ENCODE measurements at places on chromosomes 7 and 10.

DNA sequence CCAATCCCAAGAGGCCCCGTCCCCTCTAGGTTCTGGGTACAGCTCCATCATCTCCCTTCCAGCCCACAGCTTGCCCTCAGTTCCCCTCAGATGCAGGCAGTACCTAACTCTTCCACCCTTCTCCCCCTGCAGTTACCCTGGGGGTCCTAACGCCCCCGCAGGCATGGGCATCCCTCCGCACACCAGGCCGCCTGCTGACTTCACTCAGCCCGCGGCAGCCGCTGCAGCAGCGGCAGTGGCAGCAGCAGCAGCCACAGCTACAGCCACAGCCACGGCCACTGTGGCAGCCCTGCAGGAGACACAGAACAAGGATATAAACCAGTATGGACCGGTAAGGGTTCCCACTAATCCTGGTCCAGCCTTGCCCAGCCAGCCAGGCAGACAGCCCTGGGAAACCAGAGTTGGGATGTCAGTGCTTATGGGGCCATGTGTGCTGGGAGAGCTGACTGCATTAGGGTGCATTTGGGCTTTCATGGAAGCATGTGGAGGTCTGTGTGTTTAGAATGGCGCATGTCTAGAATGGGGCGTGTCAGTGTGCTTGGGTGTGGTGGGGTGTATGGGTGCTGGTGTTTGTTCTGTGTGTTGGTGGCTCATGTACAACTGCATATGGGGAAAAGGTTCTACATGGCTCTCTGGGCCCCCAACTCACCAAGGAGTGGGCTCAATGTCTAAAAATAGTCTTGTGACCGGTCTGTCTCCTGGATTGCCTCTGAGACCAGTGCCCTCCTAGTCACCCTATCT, 55.1 kb upstream of the PPIF start:
- peak; percentile 71 for ATAC-seq

- no peak for ATAC-seq
These were observed 71.9 kb downstream of the FOXL3 start for GRCh38 chr7:361680-362401.

- ATAC-seq = no peak
These were observed 77.9 kb upstream of the LRRN3 start for GRCh38 chr7:111012799-111013675.

DNA sequence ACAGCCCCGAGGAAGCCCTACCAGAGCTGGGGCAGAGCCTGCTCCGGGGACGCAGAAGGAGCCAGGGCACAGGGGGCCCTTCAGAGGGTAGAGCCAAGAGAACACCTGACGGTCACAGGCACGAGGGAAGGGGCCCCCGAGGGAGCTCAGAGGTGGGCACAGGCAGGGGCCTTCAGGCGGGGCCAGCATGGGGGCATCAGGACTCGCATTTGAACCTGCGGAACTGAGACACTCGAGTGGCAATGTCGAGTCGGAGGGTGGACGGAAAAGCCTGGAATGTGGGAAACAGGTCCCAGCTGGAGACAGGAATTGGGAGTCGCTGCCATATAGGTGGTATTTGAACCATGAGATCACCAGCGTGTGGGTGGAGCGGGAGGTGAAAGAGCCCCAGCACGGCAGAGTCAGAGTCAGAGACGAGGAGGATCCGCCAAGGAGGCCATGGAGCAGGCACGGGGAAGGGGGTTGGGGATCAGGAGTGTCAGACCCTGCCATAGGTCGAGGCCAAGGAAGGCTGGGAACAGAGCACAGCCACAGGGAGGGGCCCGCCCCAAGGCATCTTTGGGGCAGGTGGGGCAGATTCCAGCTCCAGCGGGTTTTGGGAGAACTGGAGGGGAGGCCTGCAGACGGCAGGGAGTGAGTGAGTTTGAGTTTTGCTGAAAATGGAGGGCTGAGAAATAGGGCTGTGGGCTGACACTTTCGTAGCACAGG, 13.8 kb downstream of the STK32C start:
- ATAC-seq = no peak

- no peak for ATAC-seq
These were observed 48.4 kb upstream of the BET1 start for GRCh38 chr7:94052398-94053180.

DNA sequence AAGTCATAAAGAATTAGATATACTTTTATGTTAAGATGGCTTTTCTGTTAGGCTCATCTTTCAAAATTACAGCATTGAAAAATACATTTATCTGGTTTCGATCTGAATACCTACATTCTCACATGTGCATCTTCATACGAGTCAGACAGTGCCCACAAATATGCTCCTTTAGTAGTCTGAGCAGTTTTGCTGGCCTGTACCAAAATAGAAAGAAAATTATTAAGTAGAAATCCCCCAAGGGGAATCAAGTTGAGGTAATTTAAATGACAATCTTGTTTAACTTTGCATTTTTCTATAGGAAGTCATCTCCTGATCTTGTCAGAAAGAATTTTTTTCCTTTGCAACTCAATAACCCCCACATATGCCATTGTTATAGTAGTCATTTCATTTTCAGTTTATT, 287.4 kb upstream of the SEMA3D start:
- ATAC-seq = no peak

- peak; percentile 64 for ATAC-seq
These were observed 620 bp downstream of the EPO start for GRCh38 chr7:100720671-100721504.

DNA sequence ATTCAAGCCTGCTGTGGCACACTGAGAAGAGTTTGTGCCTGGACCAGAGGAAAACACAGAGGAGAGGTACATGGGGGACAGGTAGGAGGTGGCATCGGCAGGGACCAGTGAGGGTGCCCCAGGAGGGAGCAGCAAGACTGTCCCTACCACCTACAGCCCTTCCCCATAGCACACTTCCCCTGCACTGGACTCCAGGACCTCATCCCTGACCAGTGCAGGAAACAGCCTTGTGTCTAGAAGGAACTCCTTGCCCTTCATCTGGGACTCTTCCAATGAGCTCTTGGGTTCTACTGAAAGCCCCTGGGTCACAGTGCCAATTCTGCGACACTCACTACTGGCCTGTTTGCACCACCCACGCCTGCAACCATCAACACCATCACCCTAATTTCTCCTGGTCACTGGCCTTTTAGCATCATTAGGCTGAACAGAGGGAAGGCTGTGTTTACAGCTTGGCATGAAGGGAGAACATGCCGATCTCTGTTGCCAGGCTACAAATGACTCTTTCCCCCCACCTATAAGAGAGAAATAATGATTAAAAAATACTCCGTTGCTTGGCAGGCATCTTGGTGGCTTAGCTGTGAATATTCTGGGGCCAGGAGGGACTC, 371.9 kb upstream of the ZMIZ1 start:
- ATAC-seq = peak; percentile 92

DNA sequence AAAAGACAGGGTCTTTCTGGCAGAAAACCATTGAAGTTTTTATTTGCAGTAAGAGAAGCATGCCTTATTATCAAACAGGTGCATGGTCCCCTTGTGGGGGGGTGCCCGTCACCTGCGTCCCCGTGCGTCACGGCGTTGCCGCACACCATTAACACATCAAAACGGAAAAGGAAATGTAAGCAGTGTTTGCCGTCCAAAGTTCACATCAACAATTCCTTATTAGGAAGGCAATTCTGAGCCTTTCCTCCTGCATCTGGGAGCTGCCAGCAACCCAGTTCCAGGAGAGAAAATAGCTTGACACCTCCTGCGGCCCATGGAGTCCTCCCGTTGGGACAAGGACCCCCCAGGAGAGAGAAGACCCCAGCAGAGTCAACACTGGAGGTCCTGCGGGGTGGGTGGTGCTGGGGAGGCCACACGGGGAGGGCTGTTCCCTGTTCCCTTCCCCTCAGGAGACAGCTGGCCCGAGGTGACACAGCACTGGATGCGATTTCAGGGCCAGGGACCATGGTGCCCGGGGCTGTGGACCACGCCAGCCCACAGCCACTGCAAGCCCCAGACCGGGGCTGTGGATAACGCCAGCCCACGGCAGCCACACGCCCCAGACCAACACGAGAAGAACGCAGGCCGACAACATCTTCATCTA, 39.5 kb downstream of the DIP2C start:
- ATAC-seq = peak; percentile 33

DNA sequence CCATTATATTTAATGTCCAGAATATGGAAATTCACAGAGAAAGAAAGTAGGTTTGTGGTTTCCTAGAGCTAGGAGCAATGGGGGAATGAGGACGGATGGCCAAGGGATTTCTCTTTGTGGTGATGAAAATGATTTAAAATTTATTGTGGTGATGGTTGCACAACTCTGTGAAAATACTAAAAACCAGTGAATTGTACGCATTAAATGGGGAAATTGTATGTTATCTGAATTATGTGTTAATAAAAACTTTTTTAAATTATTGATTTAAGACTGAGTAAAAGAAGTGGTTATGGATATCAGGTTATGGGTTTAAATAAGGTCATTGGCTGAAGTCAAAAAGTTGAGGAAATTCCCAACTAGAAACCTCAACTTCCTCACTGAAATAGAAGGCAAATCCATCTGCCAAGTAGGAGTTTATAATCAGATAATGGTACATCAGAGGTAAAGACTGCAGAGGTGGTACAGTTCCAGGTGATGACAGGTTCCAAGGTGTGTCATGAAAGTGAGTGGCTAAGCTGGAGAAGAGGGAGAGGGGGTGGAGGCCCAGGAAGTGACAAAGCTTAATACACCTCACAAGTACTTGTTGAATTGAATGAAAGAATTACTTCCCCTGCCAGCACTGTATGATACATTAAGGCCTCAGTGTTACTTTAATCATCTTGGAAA, 68.9 kb upstream of the CCDC71L start:
- no peak for ATAC-seq

- ATAC-seq = no peak
These were observed 6.7 kb upstream of the KLRG2 start for GRCh38 chr7:139490130-139490529.

- ATAC-seq = peak; percentile 60
These were observed 107.7 kb upstream of the KCND2 start for GRCh38 chr7:120165227-120165626.

DNA sequence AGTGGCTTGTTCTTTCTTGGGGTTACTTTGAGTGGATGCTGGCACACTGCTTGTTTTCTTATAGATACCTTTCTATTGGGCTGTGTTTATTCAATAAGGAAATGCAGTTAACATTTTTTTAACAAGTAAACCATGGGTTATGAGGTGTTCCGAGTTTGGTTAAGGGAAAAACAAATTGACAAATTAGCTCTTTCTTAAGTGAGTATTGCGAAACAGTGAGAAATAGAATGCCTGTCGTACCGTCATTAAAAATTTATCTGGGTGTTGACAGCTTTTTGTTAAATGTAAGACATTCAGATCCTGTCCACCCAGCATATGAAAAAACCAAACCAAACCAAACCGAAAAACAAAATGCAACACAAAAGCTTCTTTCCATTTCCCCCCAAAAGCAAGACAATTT, 6.2 kb downstream of the CUX1 start:
- ATAC-seq = no peak

DNA sequence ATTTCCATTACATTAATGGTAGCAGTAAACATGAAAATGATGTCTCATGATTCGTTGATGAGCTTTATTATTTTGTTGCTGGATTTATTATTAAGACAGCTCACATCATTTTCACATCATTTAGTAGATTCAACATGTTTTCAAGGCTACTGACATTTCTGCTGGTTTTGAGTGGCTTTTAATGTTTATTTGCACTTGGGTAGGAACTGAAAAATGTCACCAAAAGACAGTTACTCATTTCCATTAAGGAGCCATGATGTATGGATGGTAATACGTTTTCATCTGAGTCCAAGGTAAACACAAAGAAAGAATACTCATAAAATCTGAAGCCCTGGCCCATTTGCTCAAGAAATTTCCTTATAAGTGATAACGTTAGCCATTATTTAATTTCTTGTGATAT, 14.8 kb downstream of the PDK4 start:
- ATAC-seq = no peak

- ATAC-seq = no peak
These were observed 7.4 kb downstream of the PTPN12 start for GRCh38 chr7:77544518-77544917.

DNA sequence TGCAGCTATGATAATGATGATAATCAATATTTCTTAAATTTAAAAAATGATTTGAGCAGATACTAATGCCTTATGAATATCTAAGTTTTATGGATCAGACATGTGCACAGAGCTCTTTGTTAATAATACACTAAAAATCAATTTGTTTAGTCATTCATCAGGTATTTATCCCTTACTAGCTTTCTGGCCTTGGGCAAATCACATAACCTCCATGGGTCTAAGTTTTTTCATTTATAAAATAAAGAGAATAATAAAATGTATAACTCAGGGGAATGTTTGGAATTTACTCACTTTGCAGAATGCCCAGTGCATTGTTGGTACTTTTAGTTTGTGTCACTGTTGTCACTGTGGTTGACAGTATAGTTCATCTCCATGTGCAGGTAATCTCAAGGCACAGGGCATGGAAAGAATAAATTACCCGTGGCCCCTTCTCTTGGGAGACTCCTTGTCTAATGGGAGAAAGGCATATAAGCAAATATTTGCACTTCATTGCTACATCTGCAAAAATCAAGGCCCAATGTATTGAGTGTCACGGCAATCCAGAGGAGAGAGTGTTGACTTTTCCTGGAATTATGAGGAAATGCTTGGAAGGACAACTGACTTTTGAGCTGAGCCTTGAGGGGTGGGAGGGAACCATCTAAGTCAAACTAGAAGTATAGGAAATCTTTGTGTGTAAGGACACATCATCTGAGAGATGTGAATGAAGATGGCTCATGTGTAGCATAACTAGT, 64.7 kb upstream of the CTTNBP2 start:
- ATAC-seq = no peak
